ENCODE measurements at places on chromosomes 7 and 10.

DNA sequence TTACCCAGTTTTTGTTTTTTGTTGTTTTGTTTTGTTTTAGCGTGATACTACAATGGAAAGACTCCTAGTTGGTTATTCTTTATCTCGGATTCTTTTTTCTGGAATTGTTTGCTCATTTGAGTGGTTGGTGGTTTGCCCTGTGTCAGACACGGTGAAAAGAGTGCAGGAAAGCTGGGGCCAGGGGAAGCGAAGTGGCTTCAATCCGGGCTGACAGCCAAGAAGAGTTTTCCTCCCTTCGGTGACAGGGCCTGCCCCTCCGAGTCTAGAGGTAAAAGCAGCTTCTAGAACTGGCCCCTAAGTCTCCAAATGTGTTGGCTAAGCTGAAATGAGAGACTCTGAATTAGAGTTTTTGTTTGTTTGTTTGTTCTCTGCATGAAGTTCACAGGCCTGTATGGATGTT lies 5.7 kb upstream of the AP5Z1 start:
- no peak for DNase-seq

DNA sequence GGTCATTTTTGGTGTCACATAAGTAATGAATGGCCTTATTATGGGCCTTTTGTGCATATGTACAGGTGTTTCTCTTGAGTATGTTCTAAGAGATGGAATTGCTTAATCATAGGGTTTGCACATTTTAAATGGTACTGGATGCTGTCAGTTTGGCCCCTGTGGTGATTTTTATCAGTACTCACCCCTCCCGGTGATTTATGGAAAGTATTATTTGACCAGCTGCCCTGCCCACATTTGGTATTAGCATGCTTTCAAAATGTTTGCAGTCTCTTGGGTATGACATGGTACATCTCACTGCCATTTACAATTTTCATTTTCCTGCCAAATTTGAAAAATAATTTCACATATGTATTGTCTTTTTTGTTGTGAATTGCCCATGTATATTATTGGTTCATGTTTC lies 427.7 kb downstream of the LRMDA start:
- no peak for DNase-seq

- no peak for DNase-seq
These were observed 572 bp upstream of the BHLHA15 start for GRCh38 chr7:98210513-98211220.

DNA sequence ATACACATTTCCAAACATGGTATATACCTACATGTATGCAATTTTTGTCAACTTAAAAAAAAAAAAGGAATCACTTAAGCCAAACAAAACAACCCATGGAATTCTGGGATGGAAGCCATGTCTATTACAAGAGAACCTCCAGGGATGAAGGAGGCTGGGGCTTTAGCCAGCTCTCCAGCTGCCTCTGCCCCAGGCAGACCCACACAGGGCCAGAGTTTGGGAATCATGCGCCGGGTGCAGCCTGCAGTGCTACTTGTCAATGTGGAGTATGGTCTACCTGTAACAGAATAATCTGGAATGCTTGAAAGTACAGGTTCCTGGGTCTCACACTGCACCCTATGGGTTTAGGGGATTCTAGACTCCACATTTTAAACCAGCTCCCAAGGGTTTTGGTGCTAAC lies 10.8 kb downstream of the ATP6V0E2 start:
- DNase-seq = no peak

DNA sequence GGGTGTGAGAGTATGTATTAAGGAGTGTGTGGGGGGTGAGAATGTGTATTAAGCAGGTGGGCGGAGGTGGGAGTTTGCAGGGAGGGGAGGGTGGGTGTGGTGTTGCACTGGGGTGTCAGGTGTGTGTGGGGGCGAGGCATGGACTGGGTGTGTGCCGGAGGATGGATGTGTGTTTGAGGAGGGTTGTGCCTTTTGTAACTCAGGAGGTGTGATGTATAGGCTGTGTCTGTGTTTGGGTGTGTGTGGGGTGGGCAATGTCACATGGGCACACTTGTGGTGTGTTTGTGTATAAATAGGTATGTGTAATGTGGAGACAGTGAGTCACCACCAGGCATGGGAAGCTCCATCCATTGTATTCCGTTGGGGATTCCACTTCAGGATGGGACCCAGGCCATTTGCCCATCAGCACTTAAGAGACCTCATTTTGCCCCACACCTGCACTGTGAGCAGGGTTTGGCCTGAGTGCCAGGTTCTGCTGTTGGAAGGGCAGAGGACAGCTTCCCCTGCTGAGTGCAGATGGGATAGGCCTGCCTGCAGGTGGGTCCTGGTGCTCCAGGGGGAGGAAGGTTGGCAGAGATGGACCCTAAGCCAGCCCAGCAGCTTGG lies 5.8 kb downstream of the UNC5B start:
- no peak for DNase-seq

GRCh38 chr7:88347517-88347916 lies 40.8 kb upstream of the STEAP4 start:
- DNase-seq = no peak

- no peak for DNase-seq
These were observed 343.7 kb downstream of the RPS24 start for GRCh38 chr10:78377356-78377755.

DNA sequence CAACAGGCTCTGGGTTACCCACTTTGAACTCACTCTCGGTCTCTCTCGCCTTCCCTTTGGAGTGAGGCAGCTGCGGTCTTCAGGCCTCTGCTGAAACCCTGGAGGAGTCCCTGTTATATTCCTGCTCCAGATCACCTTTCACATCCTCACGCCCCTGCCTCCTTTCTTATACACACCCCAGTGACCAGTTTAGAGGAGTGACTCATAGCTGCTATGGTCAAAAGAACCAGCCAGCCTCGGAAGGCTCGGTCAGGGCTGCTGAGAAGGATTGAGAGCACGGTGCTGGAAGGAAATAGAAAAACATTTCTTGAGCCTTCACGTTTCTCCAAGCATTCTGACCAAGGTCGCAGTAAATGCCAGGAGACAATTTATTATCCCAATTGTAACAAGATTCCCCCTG lies 28.3 kb upstream of the SVOPL start:
- DNase-seq = no peak

DNA sequence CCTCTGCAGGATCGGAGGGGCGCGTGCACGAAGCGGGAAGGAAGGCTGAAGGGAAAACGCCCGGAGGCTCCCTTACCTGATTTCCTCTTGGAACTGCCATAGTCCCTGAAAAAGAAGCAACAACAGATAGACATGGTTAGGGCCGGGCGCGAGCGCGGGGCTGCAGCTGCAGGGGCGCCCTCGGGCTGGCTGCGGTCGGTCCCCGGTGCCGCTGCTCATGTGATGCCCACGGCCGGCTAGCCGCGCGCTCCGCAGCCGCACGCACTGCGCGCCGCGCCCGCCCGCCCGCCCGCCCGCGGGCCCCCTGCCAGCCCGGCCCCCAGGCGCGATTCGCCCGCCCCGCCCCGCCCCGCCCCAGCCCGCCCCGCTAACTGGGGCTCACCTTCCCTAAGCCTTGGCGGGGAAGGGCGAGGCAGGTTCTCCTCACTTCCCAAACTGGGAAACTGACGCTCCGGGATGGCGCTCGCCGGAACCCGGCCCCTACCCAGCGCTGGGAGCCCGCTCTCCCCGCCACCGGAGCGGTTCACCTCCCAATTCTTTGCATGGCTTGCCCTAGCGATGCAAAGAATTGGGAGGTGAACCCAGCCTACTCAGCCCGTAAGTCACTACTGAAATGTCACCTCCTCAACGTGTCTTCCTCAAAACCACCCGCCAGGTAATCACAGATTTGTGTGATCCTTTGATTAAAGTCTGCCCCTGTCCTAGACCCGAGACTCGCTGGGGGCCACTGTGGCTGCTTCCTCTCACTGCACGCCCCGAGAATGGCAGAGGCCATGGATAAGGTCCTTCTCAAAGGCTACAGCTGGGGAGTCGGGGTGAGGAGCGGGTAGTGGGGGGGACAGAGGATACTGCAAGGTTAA lies 162.2 kb downstream of the SH3PXD2A start:
- peak; percentile 35 for DNase-seq

GRCh38 chr7:49980465-49980864 lies 112.6 kb downstream of the ZPBP start:
- DNase-seq = no peak
